Left colon (tissue), 2 donors: ENCODE measurements at places on chromosomes 2 and 18.
A peak's percentile ranks its signal among the peaks of the same experiment; 100 is the strongest.

DNA sequence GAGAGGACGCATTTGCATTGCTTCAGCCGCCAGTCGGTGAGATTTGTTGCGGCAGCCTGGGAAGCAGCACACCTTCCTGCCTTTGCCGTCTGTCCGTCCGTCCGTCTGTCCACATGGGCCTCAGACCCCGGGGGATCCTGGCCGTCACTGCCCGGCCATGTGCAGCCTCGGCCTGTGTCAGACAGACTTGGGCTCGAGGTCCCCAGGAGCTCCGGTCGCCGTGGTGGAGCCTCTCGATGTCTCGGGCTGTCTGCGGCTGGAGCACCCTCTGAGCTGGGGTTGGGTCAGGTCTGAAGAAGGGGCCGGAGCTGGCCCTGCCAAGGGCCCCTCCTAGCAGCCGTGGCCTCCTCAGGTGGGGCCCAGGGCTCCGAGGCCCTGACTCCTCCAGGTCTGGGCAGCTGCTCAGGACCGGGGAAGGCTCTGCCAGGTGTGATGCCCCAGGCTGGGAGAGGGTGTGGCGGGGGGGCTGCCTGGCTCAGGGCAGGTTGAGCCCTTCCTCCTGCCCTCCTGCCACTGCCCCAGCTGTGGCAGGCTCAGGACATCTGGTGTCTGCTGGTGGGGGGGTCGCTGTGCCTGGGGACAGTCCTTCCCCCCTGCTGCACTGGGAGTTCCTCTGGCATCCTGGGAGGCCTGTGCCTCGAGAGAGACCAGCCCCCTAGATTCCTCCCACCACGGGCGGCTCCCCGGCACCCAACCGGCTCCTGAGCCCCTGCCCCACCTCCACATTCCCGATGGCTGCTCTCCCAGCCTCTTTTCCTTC lies 11.8 kb downstream of the NEU4 start:
- peak; percentile 17 for DNase-seq

DNA sequence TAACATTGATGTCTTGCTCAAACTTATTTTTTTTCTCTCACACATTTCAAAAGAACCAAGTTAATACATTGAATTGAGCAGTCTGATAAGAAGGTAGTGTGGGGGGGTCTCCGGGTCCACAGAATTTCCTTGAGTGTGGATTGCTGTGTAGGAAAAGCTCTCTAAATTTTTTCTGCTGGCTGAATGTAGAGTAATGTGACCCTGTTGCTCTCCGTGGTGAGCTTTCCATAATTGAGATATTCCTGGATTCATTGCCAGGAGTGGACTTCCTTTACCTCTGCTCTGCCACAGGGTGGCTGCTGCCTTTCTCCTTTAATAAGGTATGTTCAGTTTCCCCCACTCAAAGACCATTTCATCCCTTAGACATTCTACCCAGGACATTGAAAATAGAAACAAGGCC lies 50.9 kb downstream of the PKP4 start:
- no peak for DNase-seq

DNA sequence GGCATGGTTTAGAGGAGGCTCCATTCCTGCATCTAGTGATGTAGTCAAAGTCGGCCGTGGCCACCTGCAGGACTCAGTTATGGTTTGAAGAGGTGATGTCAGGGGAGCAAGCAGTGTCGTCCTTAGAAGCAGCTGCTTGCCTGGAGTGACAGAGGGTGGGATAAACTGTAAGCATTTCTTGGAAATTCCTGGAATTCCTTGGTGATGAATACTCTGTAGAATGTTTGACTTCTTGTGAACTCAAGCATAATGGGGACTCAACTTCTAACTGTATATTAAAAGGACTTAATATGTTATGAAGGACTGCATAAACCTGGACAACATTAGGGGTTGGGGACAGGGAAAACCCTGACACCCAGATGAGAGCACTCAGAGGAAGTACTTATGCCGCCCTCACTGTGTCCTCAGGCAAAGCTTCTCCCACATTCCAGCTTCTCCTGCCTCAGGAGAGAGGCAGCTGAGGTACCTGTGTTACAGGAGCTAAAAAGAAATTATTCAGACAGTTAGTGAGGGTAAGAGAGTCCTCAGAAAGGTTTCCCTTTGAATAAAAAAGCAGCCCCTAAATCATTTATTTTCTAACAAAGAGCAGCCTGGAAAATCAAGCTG lies 459.9 kb upstream of the CELF4 start:
- DNase-seq: no peak

GRCh38 chr2:162890690-162891311 lies 52.2 kb upstream of the KCNH7 start:
- DNase-seq: no peak

- DNase-seq: peak; percentile 73
Observed at GRCh38 chr18:45775241-45775676, 50.2 kb upstream of the SIGLEC15 start.

DNA sequence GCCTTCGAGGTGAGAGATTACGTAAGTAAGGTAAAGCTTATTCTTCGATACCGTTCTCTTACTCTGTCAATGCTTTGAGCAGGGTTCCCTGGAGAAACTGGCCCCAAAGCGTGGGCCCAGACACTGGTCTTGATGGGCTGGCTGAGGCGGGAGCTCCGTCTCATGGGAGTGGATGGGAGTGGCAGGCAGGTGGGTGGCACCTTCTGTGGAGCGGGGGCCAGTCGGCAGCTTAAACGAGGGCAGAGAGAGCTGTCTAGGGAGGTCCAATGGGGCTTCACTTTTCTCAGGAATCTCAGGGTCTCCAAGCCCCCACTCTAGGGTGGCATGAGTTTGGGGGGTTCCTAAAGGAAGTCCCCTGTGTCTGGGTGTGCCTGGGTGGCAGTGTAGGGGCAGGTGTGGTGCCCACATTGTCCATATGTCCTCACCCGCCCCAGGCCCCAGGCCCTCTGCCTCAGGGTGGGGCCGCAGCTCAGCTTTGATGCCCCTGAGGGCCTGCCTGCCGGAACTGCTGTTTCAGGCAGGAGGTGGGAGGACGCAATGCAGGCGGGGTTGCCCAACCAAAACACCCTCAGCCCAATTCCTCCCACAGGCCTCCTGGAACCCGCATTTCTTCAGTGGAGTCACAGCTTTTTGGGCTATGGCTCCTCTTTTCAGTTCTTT lies 32.5 kb upstream of the FOSL2 start:
- DNase-seq: no peak

GRCh38 chr2:184256611-184257010 lies 341.7 kb upstream of the ZNF804A start:
- DNase-seq: no peak

GRCh38 chr2:26886736-26887135 lies 38.8 kb downstream of the DPYSL5 start:
- DNase-seq: no peak
